CD8-positive, alpha-beta memory T cell (primary cell): ENCODE measurements at places on chromosomes 16 and 17. TPM values are rescaled to one million over a fixed set of nuclear protein-coding genes. Genes with fewer than 3 reads are reported as not detected.

The SLC5A11 gene
- total RNA-seq = 0.15 TPM

- no peak for DNase-seq
- no peak overlapping the region for H3K27ac ChIP-seq
- no peaks in the 10 kb centered on the region for H3K27me3 ChIP-seq
- no peak overlapping the region for H3K4me3 ChIP-seq
- H3K4me1 ChIP-seq = peaks cover 5% of the 10 kb centered on the region
These were observed 14.2 kb downstream of the NKIRAS2 start for GRCh38 chr17:42034059-42034458.

- H3K4me1 ChIP-seq = peaks cover 28% of the 10 kb centered on the region
- H3K27ac ChIP-seq = peak overlapping the region; percentile 76
- peak; percentile 8 for DNase-seq
- peak overlapping the region; percentile 97 for H3K4me3 ChIP-seq
- no peaks in the 10 kb centered on the region for H3K27me3 ChIP-seq
- no peaks in the 10 kb centered on the region for H3K36me3 ChIP-seq
These were observed 464 bp upstream of the MRM1 start for GRCh38 chr17:36600936-36601302.

DNA sequence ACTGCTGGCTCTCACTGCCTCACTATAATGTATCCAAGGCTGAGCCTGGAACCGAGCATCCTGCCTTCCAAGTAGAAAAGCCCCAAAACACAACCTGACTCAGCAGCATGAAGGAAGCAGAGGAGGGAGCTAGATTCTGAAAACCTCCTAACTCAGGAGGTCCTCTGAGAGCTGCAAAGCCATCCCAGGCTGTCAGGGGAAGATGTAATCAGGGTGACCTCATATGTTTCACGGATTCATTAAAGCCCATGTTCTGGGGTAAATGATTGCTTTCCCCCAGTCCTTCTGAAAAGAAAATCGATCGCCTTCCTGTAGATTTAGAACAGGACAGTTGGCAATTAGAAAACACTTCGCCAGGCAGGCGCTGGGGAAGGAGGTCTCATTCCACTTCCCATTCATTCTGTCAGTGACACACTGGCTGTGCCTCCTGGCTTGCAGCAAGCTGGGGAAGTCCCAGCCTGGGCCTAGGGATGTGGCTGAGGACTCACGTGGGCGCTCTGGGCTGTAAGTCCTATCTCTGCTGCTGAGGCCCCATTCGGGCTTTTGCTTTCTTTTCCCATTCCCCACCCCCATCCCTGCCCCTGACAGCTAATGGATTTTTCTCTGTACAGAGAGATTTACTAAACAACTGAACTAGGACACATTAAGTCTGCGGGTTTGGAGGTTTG is 75.7 kb upstream of the TMEM132E start:
- no peak overlapping the region for H3K27ac ChIP-seq
- H3K4me1 ChIP-seq = no peaks in the 10 kb centered on the region
- no peak for DNase-seq

GRCh38 chr17:80956321-80957190 is 35.1 kb upstream of the CHMP6 start:
- H3K36me3 ChIP-seq = no peaks in the 10 kb centered on the region
- no peaks in the 10 kb centered on the region for H3K27me3 ChIP-seq
- no peak overlapping the region for H3K4me3 ChIP-seq
- H3K27ac ChIP-seq = no peak overlapping the region
- no peak for DNase-seq

DNA sequence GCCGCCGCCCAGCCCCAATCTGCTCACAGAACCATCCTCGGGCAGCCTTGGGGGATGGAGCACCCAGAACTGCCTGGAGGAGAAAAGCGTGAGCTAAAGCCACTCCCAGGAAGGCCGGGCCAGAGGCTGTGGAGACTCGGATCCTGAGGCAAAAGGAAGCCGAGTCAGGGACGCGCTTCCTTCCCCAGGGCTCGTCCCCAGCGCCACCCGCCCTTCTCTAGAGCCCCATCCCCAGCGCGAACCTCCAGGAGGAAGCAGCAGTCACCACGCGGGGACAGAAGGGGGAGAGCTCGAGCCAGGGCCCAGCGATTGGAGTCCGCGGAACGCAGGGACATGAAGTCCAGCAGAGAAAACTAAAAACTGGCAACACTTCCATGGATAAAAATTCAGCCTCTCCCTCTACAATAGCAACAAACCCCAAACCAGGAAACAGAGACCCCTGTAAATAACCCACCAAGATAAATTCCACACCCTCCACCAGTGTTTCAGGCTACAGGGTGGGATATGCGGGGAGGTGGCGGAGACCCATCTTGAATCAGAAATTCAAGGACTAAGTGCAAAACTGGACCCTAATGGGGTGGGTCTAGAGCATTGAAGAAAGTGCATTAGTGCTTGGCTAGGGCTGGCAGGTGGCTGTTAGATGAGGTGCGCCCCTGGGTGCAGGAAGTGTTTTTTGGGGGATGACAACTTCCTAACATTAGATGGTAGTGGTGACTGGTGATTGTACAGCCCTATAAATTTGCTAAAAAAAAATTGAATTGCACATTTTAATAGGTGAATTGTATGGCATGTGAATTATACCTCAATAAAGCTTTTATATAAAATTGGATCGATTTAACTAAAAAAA is 116.1 kb upstream of the METRNL start:
- no peak overlapping the region for H3K4me3 ChIP-seq
